ENCODE measurements at places on chromosomes 4 and X.

GRCh38 chrX:100294965-100295364, 115.1 kb downstream of the PCDH19 start:
- no peak for DNase-seq

DNA sequence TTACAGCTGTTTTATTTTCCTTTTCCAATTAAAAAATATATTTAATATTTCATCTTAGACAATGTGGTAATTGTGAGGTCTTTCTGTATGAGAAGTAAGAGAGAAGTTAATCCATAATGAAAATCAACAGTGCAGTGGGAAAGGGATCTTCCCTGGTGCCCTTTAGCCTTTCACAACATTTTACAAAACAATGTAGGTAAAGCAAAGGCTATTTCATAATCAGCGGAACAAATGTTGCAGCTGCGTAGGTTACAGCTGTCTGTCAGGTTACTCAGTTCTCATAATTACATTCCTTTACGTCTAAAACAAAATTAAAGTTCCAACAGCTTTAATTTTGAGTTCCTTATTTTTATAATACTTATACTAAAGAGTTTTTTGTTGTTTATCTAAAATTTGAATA, 22.8 kb upstream of the VCX3A start:
- no peak for DNase-seq

- DNase-seq = no peak
Observed at GRCh38 chr4:8548731-8549351, 31.4 kb upstream of the GPR78 start.

DNA sequence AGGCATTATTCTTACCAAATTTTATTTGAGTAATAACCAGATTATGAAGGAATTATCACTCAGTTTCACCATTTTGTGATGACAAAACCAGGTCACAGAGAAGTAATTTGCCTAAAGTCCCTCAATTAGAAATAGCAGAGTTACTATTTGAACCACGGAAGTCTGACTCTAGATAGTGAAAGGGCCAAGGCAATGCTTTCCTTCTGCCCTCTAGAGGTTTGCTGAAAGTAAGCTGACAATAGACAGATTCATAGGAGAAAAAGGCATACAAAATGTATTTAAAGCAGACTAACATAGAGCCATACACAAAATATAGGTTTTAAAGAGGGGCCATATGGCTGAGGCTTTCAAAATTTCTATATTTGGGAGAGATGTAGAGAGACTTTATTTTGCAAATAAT, 43.1 kb downstream of the CXXC4 start:
- DNase-seq = no peak

DNA sequence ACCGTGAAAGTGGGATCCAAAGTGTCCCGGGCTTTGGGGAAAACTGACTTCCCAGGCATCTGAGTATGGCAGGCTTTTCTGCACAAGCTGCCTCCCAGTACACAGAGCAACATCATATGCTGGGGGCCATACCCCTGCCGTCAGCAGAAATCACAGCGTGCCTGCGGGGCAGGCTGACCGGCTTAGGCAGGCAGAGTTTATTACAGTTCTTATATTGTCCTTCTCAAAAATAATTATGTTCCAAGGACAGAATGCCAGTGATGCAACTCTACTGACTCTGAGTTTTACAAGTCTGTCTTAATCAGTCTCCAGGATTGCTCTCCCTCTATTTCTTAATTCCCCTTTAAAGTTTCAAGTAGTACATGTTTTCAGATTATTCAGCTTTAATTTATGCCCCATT, 37.0 kb downstream of the IL21 start:
- no peak for DNase-seq

- DNase-seq = no peak
Observed at GRCh38 chr4:47731182-47731581, 106.7 kb downstream of the CORIN start.

GRCh38 chr4:131441004-131441688, 1707.9 kb upstream of the PCDH10 start:
- DNase-seq = no peak

GRCh38 chrX:154396973-154397887, 947 bp upstream of the RPL10 start:
- no peak for DNase-seq

GRCh38 chrX:97109730-97110129, 226.0 kb downstream of the RPA4 start:
- DNase-seq = no peak

DNA sequence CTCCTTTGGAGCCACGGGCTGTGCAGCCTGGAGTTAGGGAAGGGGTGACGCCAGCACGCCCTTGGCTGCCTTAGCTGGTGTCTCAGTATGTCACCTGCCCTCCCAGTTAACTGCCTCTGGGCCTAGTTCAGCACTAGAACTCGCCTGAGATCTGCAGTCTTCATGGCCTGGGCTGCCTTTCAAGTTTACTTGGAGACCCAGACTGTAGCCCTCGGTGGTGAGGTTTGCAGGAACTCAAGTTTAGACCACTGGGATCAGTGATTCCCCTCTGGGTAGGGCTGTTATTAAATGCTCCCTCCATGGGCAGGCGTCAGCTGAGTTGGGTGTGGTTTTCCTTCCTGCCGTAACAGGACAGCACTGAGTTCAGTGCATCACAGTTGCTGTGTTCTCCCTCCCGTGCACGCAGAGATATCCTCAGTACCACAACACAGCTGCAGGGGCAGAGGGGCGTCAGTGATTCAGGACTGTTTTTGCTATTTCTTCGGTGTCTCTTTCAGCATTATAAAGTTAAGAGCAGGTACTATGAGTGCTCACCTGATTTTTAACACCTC, 30.5 kb downstream of the PLAC8 start:
- DNase-seq = no peak

GRCh38 chr4:148025981-148026380, 294.1 kb downstream of the ARHGAP10 start:
- no peak for DNase-seq

GRCh38 chr4:2733001-2733843, 22.9 kb downstream of the TNIP2 start:
- no peak for DNase-seq

GRCh38 chrX:33923262-33923661, 208.9 kb downstream of the FAM47A start:
- DNase-seq = no peak

GRCh38 chr4:48343551-48343950, 2.2 kb downstream of the SLAIN2 start:
- no peak for DNase-seq

Data from kidney glomerular epithelial cell (primary cell).